ENCODE measurements at places on chromosomes 4 and X.

GRCh38 chr4:67743194-67743593, 11.0 kb downstream of the GNRHR start:
- no peak for DNase-seq

GRCh38 chr4:183287309-183287659, 32.8 kb downstream of the CLDN22 start:
- DNase-seq = no peak

GRCh38 chr4:67659065-67659464, 41.9 kb downstream of the UBA6 start:
- no peak for DNase-seq

- no peak for DNase-seq
Observed at GRCh38 chr4:120403296-120403695, 336.6 kb upstream of the MAD2L1 start.

DNA sequence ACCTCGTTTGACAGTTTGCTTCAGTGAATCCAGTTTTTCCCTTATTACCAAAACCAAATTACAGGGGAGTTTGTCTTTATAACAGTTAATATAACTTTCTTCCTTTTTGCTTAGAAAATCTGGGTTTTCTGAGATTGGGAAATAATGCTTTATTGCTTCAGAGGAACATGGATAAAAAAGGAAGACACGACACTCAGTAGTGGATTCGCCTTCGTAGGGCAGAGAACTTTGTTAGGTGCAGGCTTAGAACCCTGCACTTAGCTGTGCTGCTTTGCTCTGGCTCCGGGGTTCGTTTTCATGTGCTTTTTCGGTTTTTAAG, 188.2 kb downstream of the SOWAHB start:
- DNase-seq = no peak
